Thyroid gland (tissue), 4 donors: ENCODE measurements at places on chromosomes 7 and 10. TPM values are rescaled to one million over a fixed set of nuclear protein-coding genes. Genes with fewer than 3 reads are reported as not detected.

ST8SIA6 gene
- total RNA-seq, result 1.3 TPM

MORN4 gene
- 18.9 TPM for total RNA-seq

INA gene
- total RNA-seq, result 0.17 TPM

DOCK4 gene
- total RNA-seq, result 48.1 TPM

GLRX3 gene
- total RNA-seq, result 36.3 TPM

MRPS33 gene
- 39.4 TPM for total RNA-seq

RHBDD2 gene
- 155 TPM for total RNA-seq

TSPAN12 gene
- 55.1 TPM for total RNA-seq

CASP7 gene
- 15.5 TPM for total RNA-seq

OLAH gene
- total RNA-seq, result not detected

GHRHR gene
- total RNA-seq, result not detected

METTL27 gene
- 13.7 TPM for total RNA-seq

NUTM2E gene
- total RNA-seq, result not detected

HMX3 gene
- not detected for total RNA-seq

CTBP2 gene
- 136 TPM for total RNA-seq

PON1 gene
- total RNA-seq, result not detected

LRIT1 gene
- not detected for total RNA-seq

PLPP4 gene
- total RNA-seq, result 0.54 TPM

TUBAL3 gene
- total RNA-seq, result not detected

TYW1B gene
- 7.4 TPM for total RNA-seq

SKAP2 gene
- 8.2 TPM for total RNA-seq

BICC1 gene
- total RNA-seq, result 9.3 TPM

WDR91 gene
- total RNA-seq, result 34.4 TPM

SPDYE5 gene
- total RNA-seq, result not detected

GPR37 gene
- 0.22 TPM for total RNA-seq

GSDME gene
- 10.2 TPM for total RNA-seq

BHLHA15 gene
- 1.2 TPM for total RNA-seq
